ENCODE measurements at places on chromosomes 1 and 21.

DNA sequence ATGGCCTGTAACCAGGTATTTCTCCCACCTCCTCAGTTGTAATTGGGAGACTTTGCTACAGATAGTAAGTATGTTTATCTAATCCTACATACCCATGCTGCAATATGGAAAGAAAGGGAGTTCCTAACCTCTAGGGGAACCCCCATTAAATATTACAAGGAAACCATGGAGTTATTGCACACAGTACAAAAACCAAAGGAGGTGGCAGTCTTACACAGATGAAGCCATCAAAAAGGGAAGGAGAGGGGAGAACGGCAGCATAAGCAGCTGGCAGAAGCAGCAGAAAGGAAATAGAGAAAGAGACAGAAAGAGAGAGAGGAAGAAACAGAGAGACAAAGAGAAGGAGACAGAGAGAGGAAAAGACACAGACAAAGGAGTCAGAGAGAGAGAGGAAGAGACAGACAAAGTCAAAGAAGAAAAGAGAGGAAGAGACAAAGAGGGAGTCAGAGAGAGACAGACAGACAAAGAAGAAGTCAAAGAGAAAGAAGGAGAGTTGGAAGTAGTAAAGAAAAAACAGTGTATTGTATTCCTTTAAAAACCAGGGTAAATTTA is 142.9 kb downstream of the FASLG start:
- no peak for DNase-seq

DNA sequence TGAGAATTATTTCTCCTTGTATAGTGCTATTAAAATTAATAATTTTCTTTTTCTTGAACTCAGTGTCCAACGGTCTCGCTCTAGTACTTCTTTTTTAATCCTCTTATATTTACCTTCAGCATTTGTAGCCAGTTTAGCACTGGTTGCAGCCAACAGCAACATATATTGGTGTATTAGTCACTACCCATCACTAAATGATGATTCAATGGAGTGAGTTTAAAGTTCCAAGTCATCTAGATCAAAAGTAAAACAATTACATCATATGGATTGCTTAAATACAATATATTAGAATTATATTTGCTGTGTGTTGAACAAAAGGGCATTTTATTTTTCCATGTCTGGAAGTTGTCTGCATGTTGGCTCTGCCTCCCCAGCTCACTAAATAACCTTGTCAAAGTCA is 591.8 kb downstream of the ADGRL2 start:
- DNase-seq = peak; percentile 11

DNA sequence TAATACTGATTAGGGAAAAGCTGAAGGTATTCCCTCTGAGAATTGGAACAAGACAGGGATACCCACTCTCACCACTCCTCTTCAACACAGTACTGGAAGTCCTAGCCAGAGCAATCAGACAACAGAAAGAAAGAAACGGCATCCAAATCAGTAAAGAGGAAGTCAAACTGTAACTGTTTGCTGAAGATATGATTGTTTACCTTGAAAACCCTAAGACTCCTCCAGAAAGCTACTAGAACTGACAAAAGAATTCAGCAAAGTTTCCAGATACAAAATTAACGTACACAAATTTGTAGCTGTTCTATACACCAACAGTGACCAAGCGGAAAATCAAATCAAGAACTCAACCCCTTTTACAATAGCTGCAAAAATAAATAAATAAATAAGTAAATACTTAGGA is 78.6 kb downstream of the EXTL2 start:
- DNase-seq = no peak

DNA sequence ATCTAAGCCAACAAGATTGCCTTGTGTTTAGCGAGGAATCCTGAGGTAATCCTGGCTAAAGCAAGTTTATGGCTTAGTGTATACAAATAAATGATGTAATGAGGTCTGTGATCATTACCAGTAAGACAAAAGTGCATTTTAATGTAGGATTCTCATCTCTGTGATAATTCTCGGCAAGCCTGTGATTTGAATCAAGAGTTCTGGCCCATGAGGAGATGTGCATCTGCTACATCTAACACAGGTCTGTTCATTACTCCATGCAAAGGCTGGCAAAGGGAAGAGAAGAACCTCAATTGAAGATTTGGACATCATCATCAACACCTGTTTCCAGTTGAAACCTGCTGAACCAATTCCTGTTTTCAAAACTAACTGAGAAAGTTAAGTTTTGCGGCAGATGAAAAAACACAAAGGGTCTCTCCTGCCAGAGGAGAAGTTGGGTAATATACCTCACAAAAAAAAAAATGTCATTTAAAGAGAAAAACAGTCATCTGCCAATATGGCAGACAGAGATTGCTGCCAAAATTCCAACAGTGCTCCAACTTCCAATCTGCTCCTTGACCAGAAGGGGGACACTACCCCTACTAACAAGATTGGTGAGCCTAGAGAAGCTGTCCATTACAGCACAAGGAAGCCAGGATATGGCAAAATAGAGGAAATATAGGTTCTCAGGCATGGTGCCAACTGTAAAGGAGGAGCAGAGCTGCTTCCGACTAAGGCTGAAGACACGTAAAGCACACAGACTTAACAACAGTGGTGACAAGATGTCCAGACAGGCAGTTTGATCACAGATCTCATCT is 453.7 kb downstream of the TTLL7 start:
- DNase-seq = peak; percentile 7

DNA sequence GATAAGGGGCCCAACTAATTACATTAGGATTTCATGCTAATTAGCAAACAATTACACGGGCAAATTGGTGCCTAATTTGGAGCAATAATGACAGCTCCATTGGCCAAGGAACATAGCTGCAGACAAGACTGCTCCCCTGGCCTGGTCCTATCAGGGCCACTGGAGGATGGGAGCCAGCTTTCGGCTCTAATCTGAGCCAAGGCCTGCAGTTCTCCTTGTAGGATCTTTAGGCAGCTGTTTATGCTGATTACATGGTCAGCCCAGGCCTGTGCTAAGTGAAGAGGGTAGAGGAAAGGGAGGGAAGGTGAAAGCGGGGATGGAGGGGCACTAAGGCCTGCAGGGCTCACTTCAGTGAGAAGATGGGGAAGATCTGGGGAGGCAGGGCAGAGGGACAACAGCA is 12.4 kb upstream of the ADGRB2 start:
- DNase-seq = no peak

GRCh38 chr1:119895102-119895501 is 1.2 kb downstream of the ADAM30 start:
- DNase-seq = no peak

GRCh38 chr1:34131396-34132160 is 33.5 kb downstream of the CSMD2 start:
- no peak for DNase-seq

GRCh38 chr1:21547876-21548275 is 38.7 kb downstream of the ALPL start:
- DNase-seq = no peak

DNA sequence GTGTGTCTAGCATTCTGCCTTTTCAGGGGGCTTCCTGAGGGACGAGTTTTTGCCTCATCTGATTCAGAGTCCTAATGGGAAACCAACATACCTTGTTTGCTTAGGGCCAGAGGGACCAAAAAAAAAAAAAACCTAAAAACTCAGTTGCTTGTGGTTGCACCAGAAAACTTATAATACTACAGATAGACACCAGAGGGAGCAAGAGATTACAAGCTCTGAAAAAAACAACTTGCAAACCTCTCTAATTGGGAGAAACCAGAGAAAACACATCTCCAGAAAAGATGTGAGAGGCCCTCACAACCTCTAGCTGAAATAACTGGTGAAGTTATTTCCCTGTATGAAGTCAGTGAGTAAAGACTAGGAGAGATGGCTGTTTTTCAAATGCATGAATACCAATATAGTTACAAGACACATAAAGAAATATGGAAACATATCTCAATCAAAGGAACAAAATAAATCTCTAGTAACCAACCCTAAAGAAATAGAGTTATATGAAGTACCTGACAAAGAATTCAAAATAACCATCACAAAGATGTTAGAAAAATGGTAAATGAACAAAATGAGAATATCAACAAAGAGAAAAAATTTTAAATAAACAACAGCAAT is 233.7 kb upstream of the NFIA start:
- peak; percentile 40 for DNase-seq

GRCh38 chr21:42414928-42415769 is 11.4 kb downstream of the UBASH3A start:
- peak; percentile 66 for DNase-seq

DNA sequence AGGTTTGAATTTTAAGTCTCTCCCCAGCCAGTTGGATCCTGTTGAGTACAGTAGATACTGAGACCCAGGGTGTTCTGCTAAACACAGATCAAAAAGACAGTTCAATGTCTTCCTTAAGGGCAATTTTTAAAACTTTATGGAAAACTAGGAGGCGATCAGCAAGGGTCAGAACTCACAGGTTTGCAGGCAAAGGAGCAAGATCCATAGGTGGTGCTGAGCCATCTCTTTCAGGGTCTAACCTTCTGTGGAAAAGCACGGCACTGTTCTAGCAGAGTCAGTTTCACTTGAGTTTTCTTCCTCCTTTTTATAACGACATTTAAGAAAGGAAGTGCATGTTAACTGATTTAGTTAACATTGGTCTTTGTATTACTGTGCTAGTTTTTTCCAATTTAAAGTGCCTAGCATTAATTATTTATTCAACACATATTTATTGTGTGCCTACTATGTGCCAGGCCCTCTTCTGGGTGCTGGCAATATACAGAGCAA is at the start of gene CD84:
Gene CD84, minus strand, starts transcription at position 281 of the 486 bp plus-strand sequence. Its CDS starts 59 bp downstream, at position 222.
- no peak for DNase-seq

DNA sequence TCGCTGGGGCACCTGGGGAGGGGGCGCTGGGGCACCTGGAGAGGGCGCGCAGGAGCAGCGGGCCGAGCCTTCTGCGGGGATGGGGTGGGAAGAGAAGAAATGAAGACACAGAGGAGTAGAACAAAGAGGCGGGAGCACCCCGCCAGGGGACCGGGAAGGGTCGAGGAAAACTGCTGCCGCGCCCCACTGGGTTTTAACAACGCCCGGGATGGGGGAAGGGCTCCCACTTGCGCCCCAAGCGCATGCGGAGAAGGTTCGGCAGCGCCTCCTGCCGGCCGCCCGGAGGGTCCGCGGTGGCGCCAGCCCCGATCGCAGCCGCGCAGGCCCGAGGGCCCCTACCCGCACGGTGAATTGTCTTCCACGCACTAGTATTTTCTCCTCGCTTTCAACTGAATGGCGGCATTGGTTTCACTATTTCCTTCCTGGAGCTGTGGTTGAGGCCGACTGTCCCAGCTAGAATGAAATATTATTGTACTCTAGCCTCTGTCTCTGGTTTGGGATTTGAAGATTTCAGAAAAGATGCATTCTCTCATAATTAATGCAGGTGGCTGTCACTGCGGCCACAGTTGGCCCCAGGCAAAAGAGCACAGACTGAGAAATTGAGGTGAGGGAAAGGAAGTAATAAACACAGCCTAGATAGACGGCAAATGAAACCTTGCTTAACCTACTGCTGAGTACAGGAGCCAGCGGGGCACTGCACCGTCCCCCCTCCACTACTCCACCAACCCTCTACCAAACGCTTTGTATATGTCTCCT is 57.3 kb downstream of the MAB21L3 start:
- DNase-seq = peak; percentile 54

DNA sequence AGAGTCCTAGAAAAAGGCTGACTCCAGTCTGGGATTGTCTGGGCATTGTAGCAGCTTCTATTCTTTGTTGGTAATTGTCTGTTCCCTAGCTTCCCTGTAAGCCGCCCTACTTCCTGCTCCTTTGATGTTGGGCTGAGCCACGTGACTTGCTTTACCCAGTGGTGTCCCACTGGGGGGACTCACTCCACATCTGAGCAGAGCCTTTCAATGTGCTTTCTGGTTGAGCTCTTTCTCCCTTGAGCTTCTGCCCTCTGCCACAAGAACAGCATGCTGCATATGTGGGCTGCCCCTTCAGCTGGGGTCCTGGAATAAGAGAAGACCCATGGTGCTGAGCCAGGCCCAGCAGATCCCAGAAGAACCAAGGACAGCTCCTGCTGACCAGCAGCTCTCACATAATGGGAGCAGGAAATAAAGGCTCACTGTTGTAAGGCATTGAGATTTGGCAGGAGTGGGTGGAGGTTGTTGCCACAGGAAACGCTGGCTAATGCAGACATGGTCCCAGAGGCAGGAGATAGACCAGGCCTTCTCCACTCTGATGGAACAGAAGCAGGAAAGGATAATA is 276.3 kb upstream of the GJB5 start:
- no peak for DNase-seq

DNA sequence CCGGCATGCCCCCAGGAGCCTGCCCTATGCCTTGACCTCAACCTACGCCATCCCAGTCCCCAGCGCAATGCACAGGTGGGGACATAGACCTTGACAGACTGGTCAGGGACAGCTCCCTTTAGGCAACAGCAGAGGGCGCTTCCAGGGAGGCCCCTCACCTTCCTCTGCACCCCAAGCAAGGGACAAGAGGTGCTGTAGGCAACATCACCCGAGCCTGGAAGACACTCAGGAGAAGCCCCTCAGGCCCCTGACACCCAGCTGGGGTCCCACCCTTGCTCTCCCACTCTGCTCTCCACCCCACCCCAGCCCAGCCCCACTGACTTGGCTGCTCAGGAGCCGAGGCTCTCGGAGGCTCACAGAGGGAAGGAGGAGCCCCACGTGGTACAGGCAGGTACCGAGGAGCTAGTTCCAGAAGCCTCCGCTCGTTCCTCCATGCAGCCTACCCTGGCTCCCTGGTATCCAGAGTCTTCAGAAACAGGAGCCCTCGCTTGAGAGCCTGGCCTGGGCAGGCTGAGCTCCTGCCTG is 2.4 kb upstream of the WNT3A start:
- no peak for DNase-seq

- DNase-seq = no peak
Measured at GRCh38 chr1:158146739-158147138, 34.0 kb upstream of the CD1D start.

DNA sequence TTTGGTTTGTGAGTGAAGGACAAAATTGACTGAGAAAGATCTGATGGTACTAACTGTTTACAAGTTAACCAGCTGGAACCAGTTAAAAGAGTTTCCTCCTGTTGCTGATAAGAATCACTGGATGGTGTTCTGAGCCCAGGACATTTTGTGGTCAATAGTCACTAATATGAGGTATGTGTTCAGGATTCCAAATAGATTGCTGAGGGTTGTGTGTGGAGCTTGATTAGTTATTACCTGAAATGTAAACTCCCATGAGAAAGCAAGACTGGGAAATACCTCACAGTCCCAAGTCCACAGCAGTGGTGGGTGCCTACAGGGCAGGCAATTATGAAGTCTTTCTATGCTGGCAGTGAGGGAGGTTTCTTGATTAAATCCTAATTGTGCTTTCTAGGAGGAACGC is 164.6 kb downstream of the DNM3 start:
- peak; percentile 36 for DNase-seq

GRCh38 chr1:158185770-158186169 is 5.1 kb downstream of the CD1D start:
- DNase-seq = peak; percentile 34

GRCh38 chr1:232695621-232696385 is 65.9 kb upstream of the SIPA1L2 start:
- no peak for DNase-seq

DNA sequence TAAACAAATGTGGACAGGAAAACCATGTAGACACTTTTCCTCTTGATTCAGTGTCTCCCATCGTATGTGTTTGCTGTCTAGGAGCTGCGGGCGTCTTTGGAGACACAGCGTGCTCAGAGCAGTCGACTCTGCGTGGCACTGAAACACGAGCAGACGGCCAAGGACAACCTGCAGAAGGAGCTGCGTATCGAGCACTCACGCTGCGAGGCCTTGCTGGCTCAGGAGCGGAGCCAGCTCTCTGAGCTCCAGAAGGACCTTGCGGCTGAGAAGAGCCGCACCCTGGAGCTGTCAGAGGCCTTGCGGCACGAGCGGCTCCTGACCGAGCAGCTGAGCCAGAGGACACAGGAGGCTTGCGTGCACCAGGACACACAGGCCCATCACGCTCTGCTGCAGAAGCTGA is 27.2 kb upstream of the DIP2A start:
- no peak for DNase-seq

Data from mesenchymal stem cell (in vitro differentiated cells and primary cell).